Cardiac ventricle fibroblast (primary cell): ENCODE measurements at places on chromosomes 7 and 10. TPM values are rescaled to one million over a fixed set of nuclear protein-coding genes. Genes with fewer than 3 reads are reported as not detected.

The TMEM178B gene
- under 0.01 and 0.06 TPM in 2 replicates for total RNA-seq

The ZNF467 gene
- total RNA-seq = 8.5 and 9.7 TPM in 2 replicates

The FXYD4 gene
- not detected in 2 replicates for total RNA-seq

The MSMB gene
- total RNA-seq = not detected in 2 replicates

The STAG3 gene
- total RNA-seq = 0.87 and 2.6 TPM in 2 replicates

The ZNRF2 gene
- 8.2 and 8.7 TPM in 2 replicates for total RNA-seq

The NT5C2 gene
- total RNA-seq = 55.4 and 101 TPM in 2 replicates

The CLEC2L gene
- not detected in 2 replicates for total RNA-seq

The PDZD7 gene
- total RNA-seq = 0.06 and 1.4 TPM in 2 replicates

The RAMP3 gene
- total RNA-seq = not detected in 2 replicates

The PCLO gene
- not detected in 2 replicates for total RNA-seq

The CALHM3 gene
- total RNA-seq = not detected in 2 replicates

The C10orf71 gene
- total RNA-seq = not detected in 2 replicates

The ELFN1 gene
- 0.68 and 1.1 TPM in 2 replicates for total RNA-seq

The NUDT13 gene
- 1.0 and 1.7 TPM in 2 replicates for total RNA-seq

The STEAP1B gene
- 1.1 and 1.8 TPM in 2 replicates for total RNA-seq

The KEL gene
- 0.05 TPM in 1 of 2 replicates, not detected in the other for total RNA-seq

The CLDN3 gene
- total RNA-seq = not detected in 2 replicates
